ENCODE measurements at places on chromosomes 12 and 14.

- DNase-seq = no peak
These were observed 321.2 kb upstream of the FAR2 start for GRCh38 chr12:28827861-28828260.

- no peak for DNase-seq
These were observed 151.0 kb upstream of the ATP2B1 start for GRCh38 chr12:89859508-89860220.

DNA sequence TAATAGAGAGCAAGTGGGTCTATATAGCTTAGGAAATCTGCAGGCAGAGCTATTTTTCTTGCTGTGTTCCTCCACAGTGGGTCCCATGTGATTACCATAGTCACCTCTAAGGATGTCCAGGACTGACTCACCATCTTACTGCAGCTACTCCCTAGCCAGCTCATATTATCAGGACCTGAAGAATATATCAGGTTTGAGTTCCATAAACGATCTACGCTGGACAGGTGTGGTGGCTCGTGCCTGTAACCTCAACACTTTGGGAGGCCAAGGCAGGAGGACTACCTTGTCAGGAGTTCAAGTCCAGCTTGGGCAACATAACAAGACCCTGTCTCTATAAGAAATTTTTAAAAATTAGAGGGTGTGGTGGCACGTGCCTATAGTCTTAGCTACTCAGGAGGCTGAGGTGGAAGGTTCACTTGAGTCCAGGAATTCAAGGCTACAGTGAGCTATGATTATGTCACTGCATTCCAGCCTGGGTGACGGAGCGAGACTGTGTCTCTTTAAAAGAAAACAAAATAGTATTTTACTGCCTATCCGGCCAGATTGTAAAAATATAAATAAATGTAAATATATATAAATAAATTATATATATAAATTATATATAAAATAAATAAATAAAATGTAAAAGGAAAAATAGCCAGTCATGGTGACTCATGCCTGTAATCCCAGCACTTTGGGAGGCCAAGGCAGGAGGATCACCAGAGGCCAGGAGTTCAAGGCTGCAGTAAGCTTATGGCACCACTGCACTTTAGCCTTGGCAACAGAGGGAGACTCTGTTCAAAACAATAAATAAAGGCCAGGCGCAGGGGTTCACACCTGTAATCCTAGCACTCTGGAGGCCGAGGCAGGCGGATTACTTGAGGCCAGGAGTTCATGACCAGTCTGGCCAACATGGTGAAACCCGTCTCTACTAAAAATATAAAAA, 6.9 kb upstream of the SPRYD4 start:
- DNase-seq = no peak

- no peak for DNase-seq
These were observed 191.0 kb upstream of the PLEKHG7 start for GRCh38 chr12:92511786-92512185.

DNA sequence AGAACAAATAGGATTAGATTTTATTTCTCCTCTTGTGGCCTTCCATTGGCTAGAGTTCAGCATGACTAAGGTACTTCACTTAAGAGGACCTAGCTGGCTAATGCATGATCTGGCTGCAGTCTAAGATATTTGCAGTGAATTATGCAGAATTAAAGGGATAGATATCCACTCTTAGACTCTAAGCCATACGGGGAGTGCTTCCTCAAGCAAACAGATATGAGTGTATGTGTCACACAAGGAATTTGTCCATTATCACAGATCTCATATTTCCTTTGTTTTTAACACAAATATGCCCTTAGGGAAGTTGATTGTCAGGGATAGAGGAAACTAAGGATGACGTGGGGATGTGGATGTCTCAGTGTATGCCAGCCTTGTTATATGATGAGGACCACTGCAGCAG, 88.1 kb upstream of the DHRS4 start:
- no peak for DNase-seq

- no peak for DNase-seq
These were observed 12.5 kb downstream of the OTX2 start for GRCh38 chr14:56797569-56798446.

- no peak for DNase-seq
These were observed 70.8 kb downstream of the WDR20 start for GRCh38 chr14:102210421-102211042.

DNA sequence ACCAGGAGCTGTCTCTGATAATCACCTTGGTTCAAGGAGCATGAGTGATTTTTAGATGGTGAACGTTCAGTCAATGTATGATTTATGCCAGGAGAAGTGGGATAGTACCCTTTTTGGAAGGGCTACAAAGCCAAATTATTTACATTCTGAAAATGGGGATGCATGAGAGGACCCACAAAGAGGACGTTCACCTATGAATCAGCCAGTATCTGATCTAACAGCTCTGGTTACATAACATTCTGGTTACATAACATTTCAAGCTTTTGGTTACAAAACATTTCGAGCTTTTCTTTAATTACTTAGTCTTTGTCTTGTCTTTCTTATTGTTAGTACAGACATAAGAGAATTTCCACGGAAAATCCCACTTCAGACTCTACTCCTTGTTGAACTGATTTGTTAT, 68.8 kb downstream of the SLCO1A2 start:
- no peak for DNase-seq

DNA sequence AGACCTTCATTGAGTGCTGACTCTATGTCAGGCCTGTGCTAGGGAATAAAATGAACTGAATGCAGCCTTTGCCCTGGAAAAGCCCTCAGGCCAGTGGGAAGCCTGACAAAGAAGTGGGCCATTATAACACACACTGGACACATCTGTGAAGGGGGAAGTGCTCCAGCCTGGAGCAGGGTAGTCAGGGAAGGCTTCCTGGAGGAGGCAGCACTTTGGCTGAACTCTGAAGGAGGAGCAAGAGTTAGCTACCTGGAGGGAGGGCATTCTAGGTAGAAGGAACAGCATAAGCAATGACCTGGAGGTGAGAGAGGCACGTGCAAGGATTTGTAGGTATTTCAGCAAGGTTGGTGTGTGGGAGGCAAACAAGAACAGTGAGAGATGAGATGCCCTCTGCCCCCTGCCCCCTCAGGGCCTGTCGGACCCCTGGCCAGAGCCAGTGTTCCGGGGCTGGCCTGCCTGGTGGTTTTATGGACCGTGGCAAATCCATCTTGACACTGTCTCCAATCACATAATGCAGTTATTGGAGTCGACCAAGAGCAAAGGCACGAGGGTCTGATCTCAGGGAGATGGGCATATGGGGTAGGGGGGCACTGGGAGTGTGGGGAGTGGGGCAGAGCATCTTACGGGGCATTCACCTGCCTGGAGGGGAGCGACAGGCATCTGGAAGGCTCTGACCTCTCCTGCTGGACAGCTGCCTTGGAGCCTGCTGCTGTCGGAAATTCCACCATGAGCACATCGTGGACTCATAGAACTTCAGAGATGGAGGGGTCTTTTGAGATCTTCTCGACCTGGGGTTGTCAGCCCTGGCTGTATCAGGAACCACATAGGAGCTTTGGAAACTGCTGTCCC, 2.7 kb upstream of the FAM222A start:
- DNase-seq = no peak

DNA sequence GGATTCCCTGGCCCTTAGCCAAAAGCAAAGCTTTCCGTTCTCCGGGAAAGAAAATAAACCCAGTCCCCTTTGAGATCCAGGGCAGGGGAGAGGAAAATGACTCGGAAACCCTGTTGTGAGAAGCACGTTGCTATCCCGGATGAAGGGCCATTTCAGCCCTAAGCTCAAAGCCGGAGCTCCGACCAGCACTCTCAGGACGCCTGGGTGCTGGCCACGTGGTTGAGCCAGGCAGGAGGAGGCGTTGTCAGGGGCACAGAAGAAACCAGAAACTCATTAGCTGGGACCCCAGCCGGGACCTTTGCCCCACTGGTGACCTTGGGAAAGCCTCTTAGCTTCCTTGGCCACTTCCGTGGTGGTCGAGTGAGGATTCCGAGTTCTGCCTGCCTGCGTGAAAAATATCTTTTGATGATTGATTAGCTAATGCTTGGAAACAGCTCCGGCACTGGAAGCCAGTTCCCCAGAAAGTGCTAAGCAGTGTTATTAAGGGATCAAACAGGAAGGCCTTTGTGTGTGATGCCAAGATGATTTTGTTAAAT, 57.6 kb upstream of the FZD10 start:
- no peak for DNase-seq

DNA sequence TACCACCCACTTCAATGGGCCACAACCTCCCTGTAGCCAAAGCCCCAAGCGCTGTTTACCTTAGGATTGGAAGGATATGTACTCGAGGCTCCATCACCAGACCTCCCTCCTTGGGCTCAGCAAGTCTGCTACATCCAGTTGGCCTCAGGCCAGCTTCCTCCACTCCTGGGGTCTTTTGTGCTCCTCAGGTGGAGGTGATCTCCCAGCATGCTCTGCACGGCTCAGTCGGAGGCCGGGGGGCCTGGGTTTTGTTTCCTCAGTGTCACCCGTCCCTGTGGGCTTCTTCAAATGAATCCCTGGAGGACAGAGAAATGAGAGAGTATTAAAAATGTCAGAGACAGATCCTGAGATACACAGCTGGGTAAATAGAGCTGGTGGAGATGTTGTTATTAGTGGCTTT, 723.1 kb upstream of the TBX3 start:
- DNase-seq = no peak

GRCh38 chr12:125346362-125346761, 281.1 kb downstream of the AACS start:
- DNase-seq = no peak

- DNase-seq = no peak
These were observed 65.8 kb downstream of the PAH start for GRCh38 chr12:102851246-102851645.

- DNase-seq = no peak
These were observed 311.0 kb upstream of the FLRT2 start for GRCh38 chr14:85218982-85219381.

DNA sequence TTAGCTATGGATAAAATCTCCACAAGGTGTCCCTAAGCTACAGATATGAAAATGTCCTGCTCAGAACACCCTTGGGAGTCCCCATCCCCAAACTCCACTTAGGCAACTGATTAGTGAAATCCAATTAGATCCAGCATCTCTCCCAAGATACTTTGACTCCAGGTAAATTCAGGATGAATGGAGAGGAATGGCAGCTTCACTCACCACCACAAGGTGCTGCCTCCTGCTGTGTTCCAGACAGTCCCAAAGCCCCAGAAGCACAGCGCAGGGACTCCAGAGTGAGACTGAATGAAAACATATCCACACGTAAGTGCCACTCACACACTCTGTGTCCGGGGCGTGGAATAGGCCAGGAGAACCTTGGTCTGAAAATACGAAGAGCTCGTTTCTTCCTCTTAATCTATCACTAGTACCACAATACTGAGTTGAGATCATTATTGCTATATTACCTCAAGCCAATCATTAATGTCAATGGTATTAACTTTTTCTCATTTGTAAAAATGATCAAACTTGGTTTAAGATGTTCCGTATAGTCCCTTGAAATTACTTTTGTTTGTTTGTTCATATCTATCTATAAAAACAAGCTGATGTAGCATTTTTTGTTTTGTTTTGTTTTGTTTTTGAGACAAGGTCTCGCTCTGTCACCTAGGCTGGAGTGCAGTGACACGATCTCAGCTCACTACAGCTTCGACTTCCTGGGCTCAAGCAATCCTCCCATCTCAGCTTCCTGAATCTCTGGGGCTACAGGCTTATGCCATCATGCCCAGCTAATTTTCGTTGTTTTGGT, 70.0 kb upstream of the BICD1 start:
- no peak for DNase-seq

GRCh38 chr12:96094201-96094600, 58.8 kb upstream of the LTA4H start:
- DNase-seq = no peak

- DNase-seq = no peak
These were observed 26.5 kb upstream of the USP44 start for GRCh38 chr12:95577820-95578219.
